Activated CD4-positive, alpha-beta T cell treated with anti-CD3 and anti-CD28 coated beads, Interleukin-2, amount 50 U/mL, for 16 hours (primary cell): ENCODE measurements at places on chromosomes 7 and 10.

DNA sequence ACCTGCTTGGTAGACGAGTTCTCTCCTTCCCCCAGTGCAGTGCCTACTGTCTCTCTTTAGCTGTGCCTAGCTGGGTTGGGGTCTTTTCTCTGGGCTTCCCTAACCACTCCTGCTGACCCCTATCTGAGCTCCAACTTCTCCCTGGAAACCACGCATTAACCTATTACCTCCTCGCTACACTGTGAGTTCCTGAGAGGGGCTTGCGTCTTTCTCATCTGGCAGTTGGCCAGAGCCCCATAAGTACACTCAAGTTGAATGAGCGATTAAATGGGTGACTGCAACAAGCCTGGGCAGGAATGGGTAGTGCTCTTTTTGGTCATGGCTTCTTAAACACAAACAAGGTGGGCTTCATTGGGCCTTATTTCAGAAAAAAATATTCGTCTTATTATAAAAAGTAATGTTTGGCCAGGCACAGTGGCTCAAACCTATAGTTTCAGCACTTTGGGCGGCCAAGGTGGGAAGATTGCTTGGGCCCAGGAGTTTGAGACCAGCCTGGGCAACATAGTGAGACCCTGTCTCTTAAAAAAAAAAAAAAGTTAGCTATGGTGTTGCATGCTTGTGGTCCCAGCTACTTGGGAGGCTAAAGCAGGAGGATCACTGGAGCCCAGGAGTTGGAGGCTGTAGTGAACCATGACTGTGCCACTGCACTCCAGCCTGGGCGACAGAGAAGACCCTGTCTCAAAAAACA lies 41.4 kb downstream of the SYPL1 start:
- DNase-seq: no peak

DNA sequence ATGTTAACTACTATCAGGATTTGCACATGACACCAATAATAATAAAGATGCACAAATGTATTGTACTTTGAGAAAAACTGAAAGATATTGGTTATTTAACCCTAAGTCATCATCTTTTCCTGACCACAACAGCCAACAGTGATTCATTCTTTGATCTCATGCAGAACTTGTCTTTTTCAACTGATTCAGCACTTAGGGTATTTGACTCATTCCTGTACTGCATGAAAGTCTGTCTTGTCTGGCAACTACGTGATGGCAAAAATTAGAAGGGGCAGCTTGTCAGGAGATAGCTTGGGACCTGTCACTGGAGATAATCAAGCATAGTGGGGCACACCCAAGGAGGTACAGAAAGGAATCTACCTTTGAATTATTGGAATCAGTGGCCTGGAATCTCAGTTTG lies 77.8 kb upstream of the LRRC17 start:
- peak; percentile 90 for DNase-seq

GRCh38 chr10:15224948-15225347 lies 56.5 kb upstream of the NMT2 start:
- DNase-seq: no peak

DNA sequence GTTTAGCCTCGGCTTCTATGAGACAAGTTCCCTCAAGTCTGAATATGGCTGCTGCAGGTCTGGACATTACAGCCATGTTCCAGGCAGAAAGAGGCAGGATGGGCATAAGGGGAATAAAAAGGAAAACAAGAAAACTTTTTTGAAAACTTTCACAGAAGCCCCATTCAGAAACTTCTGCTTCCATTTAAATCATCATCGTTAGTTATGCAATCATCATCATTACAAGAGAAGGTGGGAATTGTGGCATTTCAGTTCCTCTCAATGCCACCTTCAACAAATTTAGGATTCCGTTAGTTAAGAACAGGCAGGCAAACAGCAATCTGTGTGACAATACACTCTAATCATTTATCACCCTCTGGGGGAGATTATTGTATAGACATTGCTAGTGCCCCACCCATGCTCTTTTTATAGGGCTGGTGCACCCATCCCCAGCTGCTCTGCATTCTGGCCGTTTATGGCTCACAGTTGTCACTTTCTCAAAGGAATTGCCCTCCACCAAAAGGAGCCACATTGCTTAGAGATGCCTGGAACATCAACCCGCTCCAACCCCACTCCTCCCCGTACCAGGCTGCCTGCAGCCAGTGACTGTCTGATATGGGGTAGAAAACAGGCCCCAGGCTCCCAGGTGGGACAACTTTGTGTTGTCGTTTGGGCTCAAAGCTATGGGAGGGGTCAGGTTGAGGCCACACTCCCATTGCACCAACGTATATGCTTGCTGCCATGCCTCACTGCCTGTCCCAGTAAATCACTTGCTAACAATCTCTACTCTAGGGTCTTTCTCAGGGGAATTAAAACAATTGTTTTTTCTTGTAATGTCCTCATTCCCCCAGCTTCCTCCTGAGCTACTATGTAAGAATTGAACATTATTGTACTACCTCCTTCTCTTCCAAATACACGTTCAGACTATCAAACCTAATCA lies 24.2 kb downstream of the ITGB8 start:
- DNase-seq: no peak

DNA sequence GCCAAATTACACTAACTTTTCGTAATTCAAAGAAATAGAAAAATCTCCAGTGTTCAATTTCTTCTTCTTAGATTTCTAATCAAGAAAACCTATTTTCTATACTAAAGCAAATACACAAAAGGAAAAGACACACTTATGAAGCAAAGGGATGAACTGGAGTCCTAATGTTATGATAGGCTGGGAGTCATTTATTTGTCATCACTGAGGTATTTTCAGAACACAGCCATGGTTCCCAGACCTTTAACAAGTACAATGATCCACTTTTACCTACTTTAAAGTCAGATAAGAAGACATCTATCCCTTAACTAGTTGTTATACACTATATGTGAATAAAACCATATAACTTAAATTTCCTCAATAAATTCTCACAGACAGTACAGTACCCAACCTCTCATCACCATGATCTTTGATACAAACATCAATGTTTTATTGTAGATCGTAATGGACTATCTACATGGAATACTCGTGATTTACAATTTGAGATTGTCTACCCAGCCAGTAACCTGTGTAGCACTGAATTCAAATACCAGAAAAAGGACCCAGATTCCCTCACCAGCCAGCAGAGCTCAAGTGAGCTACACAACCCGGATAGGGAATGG lies 12.5 kb downstream of the ASNS start:
- no peak for DNase-seq

GRCh38 chr7:30933124-30933974 lies 21.7 kb downstream of the AQP1 start:
- no peak for DNase-seq
